ENCODE measurements at places on chromosomes 12 and 14.

- DNase-seq, result no peak
Observed at GRCh38 chr12:105587237-105587636, 256.7 kb downstream of the C12orf75 start.

DNA sequence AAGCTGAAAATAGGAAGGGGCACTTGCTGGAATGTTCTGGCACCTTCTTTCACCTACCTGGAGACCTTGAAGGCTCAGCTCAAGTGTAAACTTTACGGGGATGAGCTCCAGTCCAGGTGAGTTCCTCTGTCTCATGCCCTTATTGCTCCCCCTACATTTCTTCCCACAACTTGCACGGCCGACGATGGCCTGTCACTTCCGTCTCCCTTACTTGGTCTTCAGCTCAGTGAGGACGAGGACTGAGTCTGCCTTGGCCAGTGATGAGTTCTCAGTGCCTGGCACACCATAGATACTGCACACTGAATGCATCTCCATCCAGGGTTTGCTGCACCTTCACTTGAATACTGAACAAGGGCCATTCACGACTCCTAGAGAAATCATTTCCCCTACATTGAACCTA, 21.4 kb downstream of the ADGRD1 start:
- DNase-seq, result no peak

- DNase-seq, result no peak
Observed at GRCh38 chr14:55799508-55800095, 219.6 kb downstream of the KTN1 start.

DNA sequence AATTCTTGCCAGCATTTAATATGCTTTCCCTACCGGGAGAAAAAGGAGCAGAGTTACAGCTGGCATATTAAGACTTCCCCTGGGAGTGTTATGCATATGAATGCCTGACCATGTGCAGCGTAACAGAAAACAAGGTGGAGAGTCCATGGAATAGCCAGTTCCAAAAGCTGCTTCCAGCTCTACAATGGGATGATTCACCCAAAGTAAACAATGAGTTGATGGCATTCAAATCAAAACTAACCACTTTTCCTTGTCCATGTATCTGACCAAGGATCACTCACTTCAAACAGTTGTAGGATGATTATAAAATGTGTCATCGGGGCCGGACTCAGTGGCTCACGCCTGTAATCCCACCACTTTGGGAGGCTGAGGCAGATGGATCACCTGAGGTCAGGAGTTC, 48.1 kb upstream of the BICDL1 start:
- DNase-seq, result no peak

DNA sequence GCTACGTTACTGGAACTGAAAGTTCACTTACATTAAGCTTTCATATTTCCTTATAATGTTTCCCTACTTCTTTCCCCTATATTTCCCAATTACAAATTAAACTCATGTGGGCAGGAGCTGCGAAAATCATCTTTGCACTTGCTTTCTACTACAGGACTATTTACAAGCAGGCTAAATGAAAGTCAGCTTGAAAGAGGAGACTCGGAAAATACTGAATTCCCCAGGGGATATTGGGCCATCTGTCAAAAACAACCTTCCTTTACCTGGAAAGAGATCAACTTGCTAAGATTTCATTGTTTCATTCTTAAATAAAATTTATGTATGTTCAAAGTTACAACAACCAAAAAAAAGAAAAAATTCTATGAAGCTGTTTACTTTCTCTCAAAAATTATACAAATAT, 92.8 kb upstream of the BBS10 start:
- no peak for DNase-seq

Measured in esophagus muscularis mucosa (tissue), 4 donors.